Activated CD8-positive, alpha-beta T cell treated with anti-CD3 and anti-CD28 coated beads for 36 hours (primary cell): ENCODE measurements at places on chromosomes 6 and 20. TPM values are rescaled to one million over a fixed set of nuclear protein-coding genes. Genes with fewer than 3 reads are reported as not detected.

DNA sequence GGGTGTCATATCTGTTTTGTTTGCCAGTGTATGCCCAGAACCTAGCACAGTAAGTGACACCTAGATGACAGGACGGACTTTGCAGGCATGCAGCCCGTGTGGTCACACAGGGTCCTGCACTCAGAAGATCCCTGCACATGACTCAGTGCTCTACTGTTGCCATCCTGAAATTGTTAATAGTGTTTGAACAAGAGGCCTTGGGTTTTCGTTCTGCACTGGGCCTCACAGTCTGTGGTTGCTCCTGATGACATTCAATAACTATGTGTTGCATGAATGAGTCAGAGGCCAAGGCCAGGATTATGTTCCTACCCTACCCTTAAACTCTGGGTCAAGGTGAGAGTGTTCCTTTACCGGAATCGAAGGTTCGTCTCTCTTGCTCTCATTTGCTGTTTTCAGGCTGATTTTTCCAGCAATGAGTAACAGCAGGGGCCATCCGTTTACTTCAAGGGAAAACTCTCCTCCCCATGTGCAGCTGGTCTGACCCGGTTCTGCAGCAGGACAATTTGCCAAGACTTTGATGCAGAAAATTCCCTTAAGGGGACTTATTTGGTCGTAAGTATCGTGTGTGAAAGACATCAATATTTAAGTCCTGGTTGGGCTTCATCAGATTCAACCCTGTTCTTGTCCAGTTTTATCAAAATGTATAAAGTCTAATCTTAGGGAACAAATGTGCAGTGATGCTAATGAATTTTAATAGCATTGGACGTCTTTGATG, 13.0 kb upstream of the PFDN4 start:
- DNase-seq, result no peak

- DNase-seq, result no peak
Measured at GRCh38 chr6:26338810-26339209, 26.2 kb upstream of the BTN3A2 start.

Gene ILRUN
- 45.3 TPM for total RNA-seq

DNA sequence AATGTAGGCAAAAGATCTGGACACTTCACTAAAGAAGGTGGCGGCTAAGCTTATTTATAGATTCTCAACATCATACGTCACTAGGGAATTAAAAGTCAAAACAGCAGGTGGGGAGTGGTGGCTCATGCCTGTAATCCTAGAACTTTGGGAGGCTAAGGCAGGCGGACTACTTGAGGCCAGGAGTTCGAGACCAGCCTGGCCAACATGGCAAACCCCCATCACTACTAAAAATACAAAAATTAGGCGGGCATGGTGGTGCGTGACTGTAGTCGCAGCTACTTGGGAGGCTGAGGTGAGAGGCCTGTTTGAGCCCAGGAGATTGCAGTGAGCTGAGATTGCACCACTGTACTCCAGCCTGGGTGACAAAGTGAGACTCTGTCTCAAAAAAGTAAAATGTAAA, 74.6 kb downstream of the GPX5 start:
- no peak for DNase-seq

DNA sequence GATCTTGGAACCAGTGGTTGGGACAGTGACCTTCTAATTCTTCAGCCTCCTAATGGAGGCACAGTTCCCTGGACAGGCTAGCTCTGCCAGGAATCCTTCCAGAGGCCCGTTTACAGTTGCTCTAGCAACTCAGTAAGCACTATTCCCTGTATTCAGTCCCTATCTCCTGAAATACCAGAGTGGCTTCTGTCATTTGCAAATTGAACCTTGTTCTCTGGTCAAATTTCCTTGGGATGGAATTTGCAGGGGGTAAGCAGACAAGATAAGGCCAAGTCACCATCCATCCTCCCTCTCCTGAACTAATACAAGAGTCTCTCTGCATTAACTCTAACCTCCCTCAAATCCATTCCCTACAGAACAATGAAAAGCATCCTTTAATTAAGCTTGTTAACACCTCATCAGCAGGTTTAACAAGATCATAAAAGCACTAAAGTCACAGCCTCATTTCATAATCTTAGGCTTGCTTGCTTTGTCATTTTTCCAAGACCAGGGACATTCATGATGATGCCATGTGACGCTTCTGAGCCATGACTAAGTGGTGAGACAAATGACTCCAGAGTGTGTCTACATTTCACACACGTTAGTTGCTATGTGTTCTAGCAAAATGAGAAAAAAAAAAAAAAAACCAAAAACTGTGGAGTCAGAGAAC, 37.1 kb downstream of the SLC22A23 start:
- no peak for DNase-seq

Gene EYA4
- total RNA-seq, result not detected

DNA sequence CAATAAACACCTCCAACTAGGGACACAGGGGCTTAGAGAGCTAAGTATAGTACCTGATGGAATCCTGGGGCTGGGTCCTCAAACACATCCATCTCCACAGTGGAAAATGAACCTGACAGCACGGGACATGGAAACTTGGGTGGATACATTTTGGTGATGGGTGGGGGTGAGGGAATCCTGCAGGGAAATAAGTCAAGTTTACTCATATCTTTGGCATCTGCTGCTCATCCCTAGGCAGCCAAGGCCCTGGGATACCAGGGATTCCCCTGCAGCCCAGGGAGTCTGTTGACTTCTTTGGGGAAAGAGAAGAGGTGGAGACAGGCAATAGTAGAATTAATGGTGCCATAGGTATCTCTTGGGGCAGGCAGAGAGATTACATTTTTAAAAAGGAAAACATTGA, 6.6 kb downstream of the APOBEC2 start:
- DNase-seq, result no peak

Gene GPRC6A
- total RNA-seq, result not detected

- DNase-seq, result no peak
Measured at GRCh38 chr6:48069280-48069679, 41.7 kb downstream of the PTCHD4 start.

DNA sequence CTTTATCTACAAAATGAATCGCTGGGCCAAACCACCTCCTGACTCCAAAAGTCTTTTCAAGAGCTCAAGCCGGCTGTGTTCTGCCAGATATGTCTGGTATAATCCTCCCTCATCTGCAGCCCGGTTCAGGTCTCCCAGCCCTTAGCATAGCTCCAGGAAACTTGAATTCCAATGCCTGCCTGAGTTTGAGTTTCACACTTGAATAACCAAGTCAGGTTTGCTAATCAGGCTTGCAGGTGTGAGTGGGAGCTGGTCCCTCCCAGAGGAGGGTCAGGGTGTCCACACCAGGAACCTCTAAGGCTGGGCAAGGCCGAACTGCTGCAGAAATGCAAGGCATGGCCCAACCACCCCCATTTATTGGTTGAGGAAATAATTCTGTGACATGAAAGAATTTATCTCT, 96.6 kb downstream of the TMEM242 start:
- no peak for DNase-seq

- DNase-seq, result no peak
Measured at GRCh38 chr6:38452816-38453660, 186.7 kb downstream of the BTBD9 start.
